ENCODE measurements at places on chromosomes 7 and 10.

- DNase-seq = no peak
These were observed 4.4 kb downstream of the NAT16 start for GRCh38 chr7:101175664-101176063.

GRCh38 chr7:146126767-146127509, 10.3 kb downstream of the CNTNAP2 start:
- no peak for DNase-seq

DNA sequence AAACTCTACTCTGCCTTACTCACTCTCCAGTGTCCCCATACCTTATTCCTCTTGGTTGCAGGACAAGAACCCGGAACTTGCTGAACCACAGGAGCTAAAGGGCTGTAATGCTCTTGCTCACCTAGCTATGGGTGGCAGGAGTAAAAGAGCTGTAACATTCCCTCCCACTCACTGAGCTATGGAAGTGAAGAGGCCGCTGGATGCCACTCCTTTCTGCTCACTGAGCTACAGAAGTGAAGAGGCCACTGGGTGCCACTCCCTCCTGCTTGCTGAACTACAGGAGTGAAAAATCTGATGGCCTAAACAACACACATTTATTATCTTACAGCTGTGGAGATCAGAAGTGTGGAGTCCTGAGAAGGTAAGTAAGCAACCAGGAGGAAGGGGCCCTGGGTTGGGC, 17.5 kb downstream of the MRPS24 start:
- no peak for DNase-seq

DNA sequence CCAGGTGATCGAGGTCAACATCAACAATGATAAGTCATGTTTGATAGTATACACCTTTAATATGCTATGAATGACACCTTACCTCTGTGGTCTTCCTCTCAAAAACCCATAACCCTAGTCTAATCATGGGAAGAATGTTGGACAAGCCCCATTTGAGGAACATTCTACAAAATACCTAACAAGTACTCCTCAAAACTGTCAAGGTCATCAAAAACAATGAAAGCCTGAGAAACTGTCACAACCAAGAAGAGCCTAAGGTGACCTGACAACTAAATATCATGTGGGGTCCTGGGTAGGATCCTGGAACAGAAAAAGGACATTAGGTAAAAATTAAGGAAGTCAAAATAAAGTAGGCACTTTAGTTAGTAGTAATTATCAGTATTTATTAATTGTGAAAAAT, 5.9 kb upstream of the NUDCD3 start:
- no peak for DNase-seq

DNA sequence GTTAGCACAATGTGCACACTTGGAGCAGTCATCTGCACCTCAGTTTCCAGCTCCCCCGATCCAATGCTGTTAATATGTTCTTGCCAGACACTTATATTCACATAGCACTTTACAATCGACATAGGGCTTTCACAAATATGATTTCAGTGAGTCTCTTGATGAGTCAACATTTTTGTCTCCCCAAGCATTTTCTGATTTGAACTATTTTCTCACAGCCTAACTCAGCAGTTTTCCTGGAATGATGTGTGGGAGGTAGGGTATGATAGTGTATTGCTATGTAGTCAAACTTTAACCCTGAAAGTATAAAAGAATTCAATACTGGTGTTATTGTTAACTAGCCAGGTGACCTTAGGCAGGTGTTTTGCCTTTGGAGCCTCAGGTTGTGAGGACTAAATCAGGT, 82.5 kb upstream of the LRGUK start:
- DNase-seq = no peak

GRCh38 chr7:158432369-158433341, 155.0 kb downstream of the PTPRN2 start:
- no peak for DNase-seq

GRCh38 chr7:69898189-69898588, 299.9 kb downstream of the AUTS2 start:
- DNase-seq = no peak

GRCh38 chr7:17638727-17639126, 301.6 kb downstream of the SNX13 start:
- DNase-seq = no peak

GRCh38 chr7:5526100-5526905, 102.7 kb upstream of the TNRC18 start:
- no peak for DNase-seq

GRCh38 chr7:139041378-139042085, 5.7 kb upstream of the ZC3HAV1L start:
- DNase-seq = no peak

DNA sequence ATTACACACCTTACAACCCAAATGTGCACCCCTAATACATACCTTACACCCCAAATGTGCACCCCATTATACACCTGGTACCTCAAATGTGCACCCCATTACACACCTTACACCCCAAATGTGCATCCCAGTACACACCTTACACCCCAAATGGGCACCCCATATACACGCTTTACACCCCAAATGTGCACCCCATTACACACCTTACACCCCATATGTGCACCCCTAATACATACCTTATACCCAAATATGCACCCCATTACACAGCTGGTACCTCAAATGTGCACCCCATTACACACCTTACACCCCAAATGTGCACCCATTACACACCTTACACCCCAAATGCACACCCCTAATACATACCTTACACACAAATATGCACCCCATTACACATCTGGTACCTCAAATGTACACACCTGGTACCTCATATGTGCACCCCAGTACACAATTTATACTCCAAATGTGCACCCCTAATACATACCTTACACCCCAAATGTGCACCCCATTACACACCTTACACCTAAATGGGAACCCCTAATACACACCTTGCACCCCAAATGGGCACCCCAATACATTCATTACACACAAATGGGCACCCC, 106.3 kb downstream of the KLF6 start:
- no peak for DNase-seq

DNA sequence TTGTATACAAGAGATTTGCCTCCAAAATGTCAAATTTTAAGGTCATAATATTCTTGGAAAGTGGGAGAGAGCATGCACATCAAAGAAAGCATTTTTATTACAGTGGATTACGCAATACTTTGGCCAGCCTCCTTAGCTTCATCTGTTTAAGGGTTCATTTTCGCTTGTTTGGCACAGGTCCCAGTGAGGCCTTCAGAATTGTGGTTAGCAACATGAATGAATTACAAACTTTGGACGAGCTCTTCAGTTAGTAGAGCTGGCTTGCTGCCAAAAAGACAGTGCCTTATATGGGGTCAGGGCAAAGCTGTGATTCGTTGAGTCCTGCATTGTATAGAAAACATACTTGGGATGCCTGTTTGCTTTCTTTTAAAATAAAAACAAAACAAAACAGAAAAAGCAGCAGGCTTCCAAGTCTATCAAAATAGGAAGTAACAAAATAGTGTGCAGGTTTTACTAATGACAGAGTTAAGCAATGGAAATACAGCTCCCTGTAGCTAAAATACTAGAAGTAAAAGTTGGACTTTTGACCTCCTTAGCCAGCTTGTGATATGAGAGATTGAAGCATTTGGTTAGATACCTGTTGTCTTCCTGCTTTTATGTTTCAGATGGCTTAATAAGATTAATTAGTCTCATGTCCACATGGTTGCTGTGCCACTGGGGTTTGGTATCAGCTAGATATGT, 190.8 kb downstream of the MLLT10 start:
- peak; percentile 96 for DNase-seq

GRCh38 chr7:131564640-131565039, 8.2 kb upstream of the PODXL start:
- no peak for DNase-seq
